ENCODE measurements at places on chromosomes 2 and 18.

DNA sequence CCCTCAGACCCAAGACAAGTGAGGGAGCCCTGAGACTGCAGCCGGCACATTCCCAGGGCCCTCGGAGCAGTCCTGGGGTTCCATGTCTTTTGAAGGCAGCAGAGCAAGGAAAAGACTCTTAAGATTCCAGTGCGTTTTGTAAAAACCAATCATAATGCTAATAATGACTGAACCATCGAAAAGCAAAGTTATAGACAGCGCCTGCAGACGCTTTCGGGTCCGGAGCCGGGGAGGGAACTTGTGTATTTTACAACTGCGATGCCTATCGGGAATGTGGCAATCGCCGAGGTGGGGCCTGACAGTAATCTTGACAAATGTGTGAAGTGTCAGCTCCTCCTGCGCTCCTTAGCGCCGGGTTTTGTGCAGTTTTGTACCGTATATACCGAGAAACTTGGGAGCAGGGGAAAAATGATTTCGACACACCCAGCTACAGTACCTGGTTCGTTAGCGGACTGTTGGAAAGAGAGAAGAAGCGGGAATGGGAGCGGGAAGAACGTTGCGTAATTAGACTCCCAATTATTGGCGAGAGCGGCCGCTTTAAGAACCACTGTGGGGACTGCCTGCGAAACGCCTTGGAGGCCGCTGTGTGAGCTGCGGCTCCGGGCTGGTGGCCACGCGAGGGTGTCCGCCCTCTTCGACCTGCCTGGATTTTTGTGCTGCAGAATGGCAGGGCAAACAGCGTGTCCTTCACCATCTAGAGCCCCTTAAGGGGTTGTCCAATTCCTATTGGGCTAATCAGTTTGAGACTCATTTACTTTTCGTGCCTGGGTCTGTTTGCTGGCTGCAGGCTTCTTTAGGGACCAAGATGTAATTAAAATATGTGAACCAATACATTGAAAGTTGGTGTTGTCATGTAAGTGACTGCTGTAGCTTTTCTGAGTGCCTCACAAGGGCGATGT, 2.4 kb downstream of the EPAS1 start:
- no peak for DNase-seq

GRCh38 chr2:182068811-182069210, 83.2 kb downstream of the PPP1R1C start:
- no peak for DNase-seq

DNA sequence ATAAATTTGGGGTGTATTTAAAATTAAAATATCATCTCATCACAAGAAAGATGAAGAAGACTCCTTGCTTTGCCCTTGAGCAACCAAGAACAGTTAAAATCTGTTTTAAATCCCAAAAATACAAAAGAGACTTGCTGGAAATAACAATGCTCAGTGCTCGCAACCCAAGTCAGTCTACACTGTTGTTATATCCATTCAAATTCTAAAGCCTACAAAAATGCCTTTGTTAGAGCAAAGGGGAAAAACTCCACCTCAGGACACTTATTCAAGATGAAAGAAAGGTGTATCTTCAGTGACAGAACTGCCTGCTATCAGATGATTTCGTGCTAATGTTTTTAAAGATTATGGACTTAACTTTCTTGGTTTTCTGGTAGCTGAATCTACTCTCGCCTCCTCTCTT, 111.9 kb upstream of the TANK start:
- no peak for DNase-seq

GRCh38 chr2:67215214-67216055, 181.7 kb upstream of the ETAA1 start:
- DNase-seq = peak; percentile 80

DNA sequence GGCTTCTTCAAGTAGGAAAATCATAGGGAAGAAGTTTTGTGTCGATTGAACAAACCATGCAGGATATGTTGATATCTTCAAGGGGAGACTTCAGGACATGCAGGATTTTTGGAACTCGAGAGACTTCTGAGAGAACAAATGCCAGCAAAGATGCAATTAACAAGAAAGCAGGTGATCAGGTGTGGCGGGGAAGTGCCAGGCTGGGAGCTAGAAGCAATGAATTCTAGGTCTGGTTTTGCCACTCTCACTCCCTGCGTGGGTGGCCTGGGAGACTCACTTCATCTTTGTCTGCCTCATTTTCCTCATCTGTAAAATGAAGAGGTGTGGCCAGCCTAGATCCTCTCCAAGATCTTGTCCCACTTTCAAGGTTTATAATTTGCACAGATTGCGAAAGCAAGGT, 3.1 kb downstream of the SERPINB5 start:
- no peak for DNase-seq

GRCh38 chr18:12554796-12555388, 103.0 kb downstream of the SPIRE1 start:
- DNase-seq = no peak

DNA sequence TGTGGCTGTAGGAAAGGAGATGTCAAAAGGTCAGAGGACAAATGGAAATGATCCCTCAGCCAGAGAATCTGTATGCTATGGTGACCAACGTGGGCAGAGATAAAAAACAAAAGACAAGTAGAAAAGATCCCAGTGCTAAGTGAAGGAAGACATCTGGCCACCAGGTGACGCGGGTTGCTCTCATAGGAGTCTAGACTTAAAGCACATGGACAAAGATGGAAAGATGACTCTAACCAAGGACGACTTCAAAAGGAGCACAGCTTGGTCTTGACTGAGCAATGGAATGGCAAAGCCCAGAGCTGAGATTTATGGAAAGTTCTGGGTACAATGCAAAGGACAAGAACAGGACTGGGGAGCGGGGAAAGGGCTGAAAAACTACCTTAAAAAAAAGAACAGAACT, 96.8 kb downstream of the CLIP4 start:
- no peak for DNase-seq

DNA sequence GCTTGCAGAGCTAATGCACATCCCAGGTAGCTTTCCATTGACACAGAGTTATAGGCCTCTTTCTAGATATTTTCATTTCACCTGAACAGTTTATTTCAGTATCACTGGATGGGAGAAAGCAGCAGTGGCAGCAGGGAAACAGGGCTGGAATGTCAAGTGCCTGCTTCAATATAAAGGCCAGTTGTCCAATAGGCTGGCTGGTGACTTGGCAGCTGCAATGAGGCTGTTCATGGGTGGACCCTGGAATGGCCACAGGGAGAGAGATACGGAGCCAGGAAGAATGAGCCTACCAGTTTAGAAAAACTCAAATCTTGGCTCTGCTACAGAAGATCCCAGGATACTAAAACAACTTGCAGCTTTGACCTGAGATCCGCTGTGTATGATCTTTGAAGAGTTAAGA, 185.0 kb downstream of the BCL11A start:
- DNase-seq = no peak

DNA sequence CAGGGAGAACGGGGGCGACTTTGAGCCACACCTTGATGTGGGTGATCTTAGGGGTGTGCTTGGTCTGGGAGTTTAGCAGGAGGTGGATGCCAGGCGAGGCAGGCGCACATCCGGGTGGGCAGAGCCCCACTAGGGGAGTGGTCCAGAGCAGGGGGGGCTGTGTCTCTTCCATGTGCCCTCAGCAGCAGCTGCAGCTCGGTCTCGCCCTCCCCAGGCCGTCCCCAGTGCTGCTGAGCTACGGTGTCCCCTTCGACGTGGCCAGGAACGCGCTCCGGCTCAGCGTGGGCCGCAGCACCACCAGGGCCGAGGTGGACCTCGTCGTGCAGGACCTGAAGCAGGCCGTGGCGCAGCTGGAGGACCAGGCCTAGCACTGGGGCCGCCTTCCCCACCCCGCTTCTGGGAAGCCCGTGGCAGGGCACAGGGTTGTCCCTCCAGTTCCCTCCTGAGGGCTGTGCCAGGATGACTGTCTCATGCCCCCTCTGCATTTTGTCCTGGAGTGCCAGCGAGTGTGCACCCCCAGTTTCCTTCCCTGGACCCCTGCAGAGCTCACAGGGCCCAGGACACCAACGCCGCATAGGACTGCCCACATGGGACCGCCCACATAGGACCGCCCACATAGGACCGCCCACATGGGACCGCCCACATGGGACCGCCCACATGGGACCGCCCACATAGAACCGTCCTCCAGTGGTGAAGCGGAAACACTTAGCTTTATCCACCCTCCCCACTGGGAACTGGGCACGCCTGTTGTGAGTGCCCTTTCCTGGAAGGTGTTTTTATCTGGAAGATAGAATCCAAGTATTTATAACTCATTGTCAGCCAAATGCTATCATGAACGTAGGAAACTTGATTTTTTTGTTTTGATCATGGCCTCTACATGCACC, 1.9 kb upstream of the ESPNL start:
- DNase-seq = peak; percentile 63

DNA sequence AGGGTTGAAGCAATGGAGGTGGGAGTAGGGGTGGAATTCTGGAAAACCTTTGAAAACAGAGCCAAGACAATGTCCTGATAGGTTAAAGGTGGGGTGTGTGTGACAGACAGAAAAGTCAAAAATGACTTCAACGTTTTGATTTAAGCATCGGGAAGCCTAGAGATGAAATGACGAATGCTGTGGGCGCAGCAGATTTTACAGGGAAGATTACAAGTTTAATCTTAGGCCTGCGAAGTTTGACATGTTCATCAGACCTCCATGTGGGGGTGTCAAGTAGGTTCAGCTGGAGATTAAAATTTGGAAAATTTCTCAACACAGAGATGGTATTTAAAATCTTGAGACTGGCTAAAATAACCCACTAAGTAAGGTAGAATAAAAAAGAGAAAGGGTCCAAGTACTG, 453.3 kb downstream of the TXNL1 start:
- DNase-seq = no peak

DNA sequence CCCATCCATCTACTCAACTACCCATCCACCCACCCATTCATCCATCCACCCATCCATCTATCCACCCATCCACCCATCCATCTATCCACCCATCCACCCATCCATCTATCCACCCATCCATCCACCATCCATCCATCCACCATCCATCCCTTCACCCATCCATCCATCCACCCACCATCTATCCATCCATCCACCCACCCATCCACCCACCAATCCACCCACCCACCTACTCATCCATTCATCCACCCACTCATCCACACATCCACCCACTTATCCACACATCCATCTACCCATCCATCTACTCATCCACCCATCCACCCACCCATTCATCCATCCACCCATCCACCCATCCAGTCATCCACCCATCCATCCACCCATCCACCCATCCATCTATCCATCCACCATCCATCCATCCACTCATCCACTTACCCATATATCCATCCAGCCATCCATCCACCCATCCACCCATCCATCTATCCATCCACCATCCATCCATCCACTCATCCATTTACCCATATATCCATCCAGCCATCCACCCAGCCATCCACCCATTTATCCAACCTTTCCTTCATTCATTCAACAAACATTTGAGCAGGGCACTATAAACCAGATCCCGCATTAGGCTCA, 2.1 kb upstream of the NGEF start:
- DNase-seq = no peak

- no peak for DNase-seq
These were observed 768.6 kb upstream of the HS6ST1 start for GRCh38 chr2:129087133-129087813.

GRCh38 chr2:95372845-95373244, 29.7 kb upstream of the FAHD2A start:
- no peak for DNase-seq

DNA sequence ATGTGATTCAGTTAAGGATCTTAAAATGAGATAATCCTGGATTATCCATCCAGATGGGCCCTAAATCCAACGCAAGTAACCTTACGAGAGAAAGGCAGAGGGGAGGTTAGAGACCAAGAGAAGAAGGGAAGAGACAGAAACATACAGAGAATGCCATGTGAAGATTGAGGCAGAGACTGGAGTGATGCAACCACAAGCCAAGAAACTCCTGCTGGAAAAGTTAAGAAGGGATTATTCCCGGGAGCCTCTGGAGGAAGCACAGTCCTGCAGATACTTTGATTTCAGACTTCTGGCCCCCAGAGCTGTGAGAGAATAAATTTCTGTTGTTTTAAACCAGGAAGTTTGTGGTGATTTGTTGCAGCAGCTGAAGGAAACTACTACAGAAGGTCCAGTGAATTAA, 992.7 kb downstream of the BCL11A start:
- DNase-seq = no peak

GRCh38 chr2:126389446-126389845, 266.5 kb upstream of the GYPC start:
- DNase-seq = no peak

DNA sequence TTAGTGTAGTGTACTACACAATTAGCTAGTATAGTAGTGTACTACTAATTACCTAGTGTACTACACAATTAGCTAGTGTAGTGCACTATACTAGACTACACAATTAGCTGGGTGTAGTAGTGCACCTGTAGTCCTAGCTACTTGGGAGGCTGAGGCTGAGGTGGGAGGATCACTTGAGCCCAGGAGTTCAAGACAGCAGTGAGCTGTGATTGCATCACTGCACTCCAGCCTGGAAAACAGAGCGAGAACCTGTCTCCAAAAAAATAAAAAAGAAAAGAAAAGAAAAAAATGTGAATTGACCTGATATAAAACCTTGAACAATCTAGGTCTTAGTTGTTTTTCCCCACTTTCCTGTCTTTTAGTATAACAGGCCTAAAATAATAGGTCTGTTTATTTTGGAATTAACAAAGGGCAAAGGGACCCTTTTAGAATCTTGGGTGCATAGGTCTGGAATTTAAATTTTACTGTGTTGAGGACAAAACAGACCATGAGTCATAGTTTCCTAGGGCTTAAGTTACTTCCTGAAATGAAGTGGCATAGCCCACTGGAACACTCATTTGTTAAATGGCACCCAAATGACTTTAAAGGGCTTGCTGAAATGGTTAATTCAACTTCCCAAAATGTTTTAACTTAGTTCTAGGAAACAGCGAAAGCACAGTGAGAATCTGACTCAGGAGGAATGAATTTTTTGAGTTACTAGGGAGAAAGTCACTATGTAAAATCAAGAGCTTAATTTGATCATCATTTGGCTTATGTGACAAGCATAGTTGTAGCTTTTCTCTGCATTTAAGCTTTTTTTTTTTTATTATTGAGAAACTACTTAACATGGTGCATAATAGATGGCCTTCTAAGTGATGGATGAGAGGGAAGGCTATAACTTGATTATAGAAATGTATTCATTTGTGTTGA, 50.7 kb upstream of the ARL5A start:
- DNase-seq = no peak

GRCh38 chr18:45568017-45568416, 47.3 kb upstream of the SLC14A2 start:
- DNase-seq = no peak

- DNase-seq = no peak
These were observed at the start of gene SLC8A1 for GRCh38 chr2:40451918-40452605. SLC8A1 (minus strand) TSS chr2:40452090.

GRCh38 chr2:170084820-170085491, 93.0 kb upstream of the MYO3B start:
- no peak for DNase-seq

DNA sequence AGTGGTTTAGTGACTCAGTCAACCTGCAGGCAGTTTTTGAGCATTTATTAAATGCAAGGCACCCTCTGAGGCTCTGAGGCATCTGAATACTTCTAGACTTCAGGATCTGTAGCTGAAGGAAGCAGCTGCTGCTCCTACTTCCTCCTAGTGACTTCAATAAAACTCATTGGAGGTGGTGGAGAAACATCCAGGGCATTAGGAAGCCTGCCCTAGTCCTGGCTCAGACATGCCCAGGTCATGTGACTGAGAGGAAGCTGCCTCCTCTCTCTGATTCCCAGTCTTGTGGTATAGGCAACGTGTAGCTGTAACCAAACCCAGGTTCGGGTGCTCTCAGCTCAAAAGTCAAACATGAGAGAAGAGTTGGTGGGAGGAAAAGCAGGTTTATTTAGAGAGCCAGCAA, 287.2 kb upstream of the GYPC start:
- DNase-seq = no peak

GRCh38 chr2:182642328-182642727, 73.7 kb upstream of the DNAJC10 start:
- peak; percentile 17 for DNase-seq

All from SHP77 (cell line).